ENCODE measurements at places on chromosomes 7 and 10.

- no peak for DNase-seq
Measured at GRCh38 chr10:124231168-124232155, 138.1 kb upstream of the CHST15 start.

- no peak for DNase-seq
Measured at GRCh38 chr10:74612195-74612594, 214.2 kb upstream of the KAT6B start.

DNA sequence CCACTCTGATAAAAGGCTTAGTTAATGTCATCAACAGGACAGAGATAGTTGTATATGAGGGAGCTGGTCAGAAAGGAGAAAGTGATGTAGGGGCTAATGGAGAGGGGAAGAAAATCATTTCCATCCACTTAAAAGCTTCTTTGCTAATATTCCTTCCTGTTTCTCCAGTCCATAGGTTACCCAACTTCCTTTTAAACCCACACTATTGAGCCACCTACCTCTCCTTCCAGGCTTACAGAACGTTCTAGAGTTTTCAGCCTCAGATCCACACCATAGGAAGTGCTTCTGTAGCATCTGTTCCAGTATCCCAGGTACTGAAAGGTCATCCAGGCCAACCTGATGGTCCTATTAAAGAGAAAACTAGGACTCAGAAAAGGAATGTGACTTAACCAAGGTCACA lies 28.2 kb downstream of the STRIP2 start:
- no peak for DNase-seq

DNA sequence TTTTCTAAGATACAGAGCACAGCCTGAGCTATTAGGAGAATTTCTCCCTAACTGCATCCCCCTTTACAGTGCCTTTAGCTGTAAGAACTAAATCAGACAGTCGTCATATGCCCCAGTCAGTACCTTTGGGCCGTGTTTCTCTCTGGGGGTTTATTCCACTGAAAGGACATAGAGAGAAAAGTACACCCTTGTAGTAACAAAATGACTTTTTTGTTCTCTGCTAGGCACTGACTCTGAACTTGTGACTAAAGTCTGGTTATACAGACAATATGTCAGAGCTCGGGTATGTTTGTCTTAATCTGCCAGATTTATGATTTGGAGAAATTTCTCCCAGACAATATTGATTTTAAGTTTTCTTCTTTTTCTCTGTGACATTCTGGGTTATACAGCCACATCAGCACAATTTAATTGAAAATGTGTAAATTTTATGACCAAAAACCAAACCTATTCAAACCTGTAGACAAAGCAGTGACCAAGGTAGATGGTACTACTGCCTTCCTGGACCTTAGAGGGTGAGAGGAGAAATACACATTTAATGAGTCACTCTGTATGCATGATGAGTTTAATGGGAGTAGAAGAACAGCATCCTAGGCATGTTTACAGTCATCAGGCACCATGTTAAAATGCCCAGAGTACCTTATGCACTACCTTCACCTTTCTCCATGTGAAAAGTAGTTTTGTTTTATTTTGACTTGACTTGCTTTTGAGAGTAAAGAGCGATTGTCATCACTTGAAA lies 156.1 kb upstream of the PLXDC2 start:
- DNase-seq, result no peak

DNA sequence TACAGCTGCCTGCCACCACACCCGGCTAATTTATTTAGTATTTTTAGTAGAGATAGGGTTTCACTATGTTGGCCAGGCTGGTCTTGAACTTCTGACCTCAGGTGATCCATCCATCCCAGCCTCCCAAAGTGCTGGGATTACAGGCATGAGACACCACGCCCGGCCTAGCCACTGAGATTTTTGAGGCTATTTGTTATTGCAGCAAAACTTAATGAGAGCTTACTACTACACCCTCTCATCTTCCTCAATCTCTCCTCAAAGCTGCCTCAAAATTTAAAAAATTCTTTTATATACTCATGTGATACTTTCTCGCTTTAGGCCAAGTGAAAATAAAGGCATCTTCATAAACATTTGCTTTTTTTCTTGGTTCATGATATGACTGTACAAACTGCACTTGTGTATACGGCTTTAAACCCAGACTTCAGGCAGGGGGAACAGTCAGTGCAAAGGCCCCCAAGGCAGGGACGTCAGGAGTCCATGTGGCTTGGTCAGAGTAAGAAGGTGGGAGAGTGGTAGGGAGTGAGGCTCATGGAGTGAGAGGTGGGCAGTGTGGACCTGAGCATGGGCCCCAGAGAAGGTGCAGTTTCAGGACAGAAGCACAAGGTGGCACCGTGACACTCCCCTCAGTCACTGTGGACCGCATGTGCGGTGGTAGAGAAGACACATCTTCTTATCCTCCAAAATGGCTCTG lies 55.5 kb downstream of the SYPL1 start:
- no peak for DNase-seq

DNA sequence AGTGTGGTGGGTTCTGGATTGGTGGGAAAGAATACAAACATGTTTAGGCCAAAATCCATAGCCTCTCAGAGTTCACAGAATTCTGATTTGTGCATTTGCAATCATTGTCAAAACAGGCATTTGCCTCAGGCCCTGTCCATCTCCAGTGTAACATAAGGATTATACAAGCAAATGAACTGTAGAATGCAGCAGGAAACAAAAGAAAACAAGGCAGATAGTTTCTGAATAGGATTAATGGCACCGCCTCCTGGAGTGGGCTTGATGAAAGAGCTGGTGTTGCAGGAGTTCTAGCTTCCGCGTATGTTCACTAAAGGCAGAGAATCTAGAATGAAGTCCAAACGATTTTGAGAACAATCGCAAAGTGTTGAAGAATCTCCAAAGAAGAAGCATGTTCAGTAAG lies 11.3 kb upstream of the MPP7 start:
- no peak for DNase-seq

DNA sequence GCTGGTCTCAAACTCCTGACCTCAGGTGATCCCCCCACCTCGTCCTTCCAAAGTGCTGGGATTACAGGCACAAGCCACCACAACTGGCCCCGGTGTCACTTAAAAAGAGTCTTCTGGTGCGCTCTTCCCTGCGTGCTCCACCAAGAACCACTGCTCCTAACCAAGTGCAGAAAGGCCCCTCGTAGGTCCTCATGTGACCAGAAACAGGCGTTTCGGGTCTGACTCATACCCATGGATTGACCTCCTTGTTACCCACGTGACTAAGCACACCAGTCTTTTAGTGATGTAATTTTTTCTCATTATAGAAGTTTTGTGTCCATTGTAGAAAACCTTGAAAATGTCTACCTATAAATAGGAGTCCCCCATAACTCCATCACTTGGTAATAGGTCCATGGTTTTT lies 13.9 kb downstream of the FKBP6 start:
- DNase-seq, result no peak

GRCh38 chr10:27369880-27370279 lies 129.3 kb upstream of the ACBD5 start:
- DNase-seq, result no peak

GRCh38 chr10:93378997-93379730 lies 103.0 kb downstream of the MYOF start:
- no peak for DNase-seq

DNA sequence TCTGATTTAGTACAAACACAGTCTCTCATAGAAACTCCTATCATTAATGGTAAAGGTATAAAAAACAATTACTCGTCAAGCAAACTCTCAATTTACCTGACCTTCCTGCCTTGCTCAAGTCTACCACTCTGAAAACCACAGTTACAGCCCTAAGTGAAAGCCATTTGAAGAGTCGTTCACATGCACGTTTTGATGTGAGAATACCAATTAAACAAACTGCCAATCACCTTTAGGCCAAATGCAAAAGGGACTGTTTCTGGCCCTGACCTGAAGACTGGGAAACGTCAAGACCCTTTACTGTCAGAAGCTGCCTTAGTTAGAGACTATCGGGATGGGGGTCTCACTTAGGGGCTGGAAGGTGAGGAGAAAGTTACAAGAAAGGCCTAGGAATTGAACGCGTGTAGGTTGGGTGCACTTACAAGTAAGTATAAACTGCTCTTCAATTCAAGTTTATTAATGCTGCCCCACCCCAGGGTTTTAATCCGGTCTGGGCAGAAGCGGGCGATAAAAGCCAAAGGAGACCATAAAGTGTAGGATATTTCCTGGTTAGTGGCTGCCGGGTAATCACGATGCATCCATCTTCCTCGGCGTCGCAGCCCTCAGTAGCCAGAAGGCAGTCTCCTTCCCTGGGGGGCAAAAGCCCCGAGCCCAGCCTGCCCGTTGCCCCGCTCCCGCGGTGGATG lies 935 bp downstream of the TM9SF3 start:
- no peak for DNase-seq

DNA sequence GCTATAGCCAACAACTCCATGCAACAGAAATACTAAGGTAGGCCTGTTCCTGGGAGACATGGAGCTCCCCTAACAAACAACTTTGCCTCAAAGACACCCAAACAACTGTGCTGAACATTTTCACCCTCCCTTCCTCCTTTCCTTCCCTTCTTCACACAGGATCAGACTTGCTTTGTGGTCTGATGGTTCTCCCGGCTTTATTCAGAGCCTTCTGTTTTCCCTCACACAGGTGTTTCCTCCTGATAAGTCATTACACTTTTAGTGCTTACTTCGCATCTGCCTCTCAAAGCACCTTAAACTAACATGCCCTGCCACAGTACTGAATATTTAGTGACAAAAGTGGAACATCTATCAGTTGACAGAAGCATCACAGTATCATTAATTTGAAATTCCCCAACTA lies 56.3 kb upstream of the YAE1 start:
- no peak for DNase-seq

GRCh38 chr7:123120286-123120685 lies 79.5 kb downstream of the SLC13A1 start:
- DNase-seq, result no peak

GRCh38 chr10:128421371-128422160 lies 295.3 kb upstream of the MKI67 start:
- no peak for DNase-seq

DNA sequence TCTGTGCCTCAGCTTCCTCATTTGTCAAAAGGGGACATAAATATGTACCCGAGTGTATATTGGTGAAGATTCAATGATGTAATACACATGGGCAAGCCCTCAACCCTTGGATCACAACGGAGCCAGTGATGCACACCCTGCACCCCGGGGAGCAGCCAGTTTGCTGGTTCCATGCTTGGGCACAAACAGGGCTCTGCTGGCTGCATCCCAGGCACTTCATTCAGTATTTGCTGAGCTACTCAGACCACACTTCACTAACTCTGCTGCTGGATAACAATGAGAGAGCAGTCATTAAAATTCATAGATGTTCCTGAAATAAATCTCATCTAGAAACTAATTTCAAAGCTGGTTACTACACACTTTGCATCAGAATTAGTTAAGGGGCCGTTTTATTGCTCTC lies 72.0 kb downstream of the SCRN1 start:
- no peak for DNase-seq

- no peak for DNase-seq
Measured at GRCh38 chr7:134071355-134072331, 55.5 kb upstream of the LRGUK start.

- DNase-seq, result no peak
Measured at GRCh38 chr10:62527019-62527827, 153.1 kb downstream of the ZNF365 start.

DNA sequence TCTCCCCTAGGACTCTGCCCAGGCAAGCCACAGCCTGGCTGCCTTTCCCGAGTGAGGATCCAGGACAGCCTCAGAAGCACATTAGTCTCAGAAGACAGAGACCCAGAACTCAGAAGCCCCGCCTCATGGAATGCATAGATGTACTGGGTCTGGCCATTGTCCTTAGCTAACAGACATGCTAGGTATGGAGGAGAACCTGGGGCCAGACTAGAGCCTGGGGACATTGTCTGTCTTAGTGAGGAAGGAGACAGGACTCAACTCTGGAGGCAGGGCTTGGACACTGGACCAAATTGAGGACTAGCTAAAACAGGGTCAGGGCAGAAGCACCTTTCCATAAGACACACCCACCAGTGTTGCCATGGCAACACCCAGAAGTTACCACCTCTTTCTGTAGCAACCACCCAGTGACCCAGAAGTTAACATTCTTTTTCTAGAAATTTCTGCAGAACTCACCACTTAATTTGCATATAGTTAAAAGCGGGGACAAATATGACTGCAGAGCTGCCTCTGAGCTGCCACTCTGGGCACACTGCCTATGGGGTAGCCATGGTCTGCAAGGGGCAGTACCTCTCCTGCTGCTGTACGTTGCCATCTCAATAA lies 27.5 kb downstream of the TLX1 start:
- no peak for DNase-seq

- DNase-seq, result no peak
Measured at GRCh38 chr7:30465046-30465810, 13.4 kb downstream of the NOD1 start.

DNA sequence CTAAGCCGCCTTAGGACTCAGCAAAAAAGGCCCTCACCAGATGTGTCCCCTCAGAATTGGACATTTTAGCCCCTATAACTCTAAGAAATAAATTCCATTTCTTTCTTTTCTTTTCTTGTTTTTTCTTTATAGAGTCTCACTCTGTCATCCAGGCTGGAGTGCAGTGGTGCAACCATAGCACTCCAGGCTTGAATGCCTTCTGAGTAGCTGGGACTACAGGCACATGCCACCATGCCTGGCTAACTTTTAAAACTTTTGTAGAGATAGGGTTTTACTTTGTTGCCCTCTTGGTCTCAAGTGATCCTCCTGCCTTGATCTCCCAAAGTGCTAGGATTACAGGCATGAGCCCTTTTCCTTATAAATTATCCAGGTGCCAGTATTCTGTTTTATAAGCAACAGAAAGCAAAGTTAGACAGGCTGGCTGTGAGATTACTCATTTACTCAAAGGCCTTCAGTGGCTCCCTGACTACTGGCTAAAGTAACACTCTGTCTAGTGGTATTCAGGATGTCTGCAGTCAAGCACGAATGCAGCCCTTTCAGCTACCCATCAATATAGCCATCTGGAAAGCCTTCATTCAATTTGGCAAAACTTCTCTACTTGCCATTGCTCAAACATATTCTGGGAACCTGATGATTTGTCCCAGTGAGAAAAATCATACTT lies 128.6 kb downstream of the ICA1 start:
- DNase-seq, result no peak

GRCh38 chr10:124742413-124743190 lies 1.6 kb downstream of the FAM53B start:
- no peak for DNase-seq

DNA sequence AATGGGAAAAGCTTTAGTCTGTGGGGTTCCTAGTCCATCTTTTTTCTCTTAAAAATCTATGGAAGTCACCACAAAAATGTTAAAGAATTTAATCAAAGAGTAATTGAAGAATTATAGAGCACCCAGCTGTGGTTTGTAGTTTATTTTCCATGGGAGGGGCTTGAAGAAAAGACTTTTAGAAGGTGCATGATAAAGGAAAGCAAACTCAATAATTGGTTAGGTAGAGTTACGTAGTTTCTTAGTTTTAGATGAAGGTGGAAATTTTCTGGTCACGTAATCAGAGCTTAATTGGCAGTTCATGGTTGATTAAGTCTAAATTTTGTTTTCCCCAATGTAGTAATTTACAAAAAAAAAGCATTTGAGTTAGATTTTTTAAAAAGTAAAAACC lies 724 bp downstream of the ZNF107 start:
- no peak for DNase-seq

DNA sequence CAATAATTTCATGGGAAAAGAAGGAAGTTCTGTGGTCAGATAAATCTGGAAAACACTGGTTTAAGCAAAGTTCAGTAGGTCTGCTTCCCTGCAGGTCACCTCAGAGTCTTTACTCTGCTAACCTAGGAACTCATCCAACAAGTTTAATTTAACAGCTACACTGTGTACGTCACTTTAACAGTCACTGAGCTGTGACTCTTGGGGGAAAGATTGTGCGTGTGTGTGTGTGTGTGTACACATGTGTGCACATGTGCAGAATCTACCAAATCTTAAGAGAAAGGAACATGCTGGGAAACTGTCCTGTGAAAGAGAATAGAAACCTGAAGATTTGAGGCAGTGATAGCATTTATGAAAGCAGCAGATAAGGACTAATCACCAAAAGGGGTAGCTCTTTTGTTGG lies 62.6 kb downstream of the IKZF1 start:
- no peak for DNase-seq

All from NCI-H1436 treated with DMSO at 0.1 percent for 48 hours (cell line).